Globus pallidus (tissue), 1 donor: ENCODE measurements at places on chromosomes 16 and 17.

GRCh38 chr17:78946631-78947030 is 21.4 kb upstream of the TIMP2 start:
- DNase-seq = no peak

DNA sequence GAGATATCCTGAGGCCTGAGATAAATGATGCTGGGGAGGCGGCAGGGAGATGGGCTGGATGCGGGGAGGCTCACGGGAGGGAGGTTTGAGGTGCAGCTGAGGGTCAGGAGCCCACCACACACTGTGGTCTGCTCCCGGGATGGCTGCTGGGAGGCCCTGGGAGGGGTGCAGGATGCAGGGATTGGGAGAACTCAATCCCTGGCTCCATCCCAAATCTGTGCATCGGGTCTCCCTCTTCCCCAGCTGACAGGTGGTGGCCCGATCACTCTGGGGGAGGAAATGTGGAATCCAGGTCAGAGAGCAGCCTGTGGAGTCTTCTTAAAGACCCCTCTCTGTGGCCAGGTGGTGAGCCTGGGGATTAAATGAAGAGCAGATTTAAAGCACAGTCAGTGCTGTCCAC is 12.0 kb downstream of the PHB1 start:
- DNase-seq = no peak

- DNase-seq = peak; percentile 85
Observed at GRCh38 chr16:46911038-46911437, 26.9 kb downstream of the GPT2 start.

DNA sequence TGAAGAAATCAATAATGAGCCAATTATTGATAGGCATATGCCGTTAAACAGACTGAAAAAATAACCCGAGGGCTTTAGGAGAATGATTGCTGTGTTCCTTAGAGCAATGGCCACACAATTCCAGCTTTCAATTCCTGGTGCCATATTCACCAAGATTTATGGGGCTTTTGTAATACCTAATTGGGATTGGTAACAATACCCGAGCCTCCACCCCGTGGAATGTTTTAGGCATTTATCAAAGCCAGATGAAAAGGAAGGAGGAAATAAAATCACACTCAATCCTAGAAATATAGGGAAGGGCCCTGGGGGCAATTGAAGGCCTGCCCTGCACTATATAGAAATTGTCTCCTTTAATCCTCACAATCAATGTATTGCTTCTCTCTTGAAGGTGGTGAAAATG is 42.1 kb upstream of the MLYCD start:
- DNase-seq = no peak

DNA sequence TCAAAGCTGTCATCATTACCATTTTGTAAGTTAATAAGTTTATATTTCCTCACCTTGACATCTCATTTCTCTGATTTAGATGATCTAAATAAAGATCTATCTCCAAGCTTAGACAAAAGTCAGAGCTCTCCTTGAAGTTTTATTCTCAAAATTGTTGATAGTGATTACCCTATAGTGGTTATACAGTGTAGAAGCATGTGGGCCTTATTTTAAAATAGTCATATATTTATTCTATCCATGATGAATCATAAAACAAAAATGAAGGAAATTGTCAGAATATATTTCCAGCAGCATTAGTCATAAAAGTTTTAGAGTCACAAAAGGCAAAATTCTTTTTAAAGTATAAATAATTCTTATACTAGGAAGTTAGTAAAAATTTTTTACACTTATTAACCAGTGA is 49.0 kb downstream of the RHOT1 start:
- DNase-seq = no peak

GRCh38 chr16:71754652-71755051 is 30.2 kb upstream of the PHLPP2 start:
- DNase-seq = no peak

GRCh38 chr17:46771561-46772474 is 46.7 kb downstream of the WNT3 start:
- no peak for DNase-seq

- DNase-seq = no peak
Observed at GRCh38 chr17:83196973-83197880, 117.8 kb downstream of the METRNL start.

GRCh38 chr17:44556832-44557606 is at the start of gene FZD2:
Gene FZD2, plus strand, starts transcription at chr17:44557484. Its CDS starts 205 bp downstream, at chr17:44557689.
- peak; percentile 67 for DNase-seq
